A172 (cell line): ENCODE measurements at places on chromosomes 5 and 9. TPM values are rescaled to one million over a fixed set of nuclear protein-coding genes. Genes with fewer than 3 reads are reported as not detected.

DNA sequence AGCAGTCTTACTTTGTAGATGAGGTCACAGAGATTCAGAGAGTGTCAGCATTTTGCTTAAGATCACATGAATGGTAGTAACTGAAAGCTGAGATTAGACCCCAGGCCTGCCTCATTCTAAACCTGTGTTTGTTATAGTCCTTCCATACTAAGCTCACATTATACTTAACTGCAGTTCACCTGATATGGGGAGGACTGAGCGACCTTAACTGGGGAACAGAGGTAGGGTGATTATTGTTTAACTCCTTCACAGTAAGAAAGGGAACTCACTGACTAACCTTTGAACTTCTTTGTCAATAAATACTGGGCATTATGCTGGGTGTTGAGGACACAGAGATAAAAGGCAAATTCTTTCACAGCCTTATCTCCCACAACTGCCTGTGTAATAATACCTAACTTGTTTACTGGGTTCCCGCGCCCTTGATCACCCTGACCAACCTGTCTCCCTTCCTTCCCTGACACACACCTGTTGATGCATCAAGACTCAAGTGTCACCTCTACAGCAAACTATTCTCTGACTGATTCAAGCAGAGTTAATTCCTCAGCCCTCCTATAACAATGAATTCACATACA, 27.2 kb downstream of the DEPDC1B start:
- DNase-seq: no peak

GRCh38 chr5:132771503-132771998, 5.5 kb downstream of the SEPTIN8 start:
- DNase-seq: peak; percentile 48

GRCh38 chr9:136747161-136748060, 914 bp downstream of the LCN6 start:
- DNase-seq: no peak

- DNase-seq: no peak
These were observed 87.4 kb upstream of the GNA14 start for GRCh38 chr9:77735494-77735893.

- DNase-seq: peak; percentile 53
These were observed 424.0 kb upstream of the RGMB start for GRCh38 chr5:98349251-98349989.

DNA sequence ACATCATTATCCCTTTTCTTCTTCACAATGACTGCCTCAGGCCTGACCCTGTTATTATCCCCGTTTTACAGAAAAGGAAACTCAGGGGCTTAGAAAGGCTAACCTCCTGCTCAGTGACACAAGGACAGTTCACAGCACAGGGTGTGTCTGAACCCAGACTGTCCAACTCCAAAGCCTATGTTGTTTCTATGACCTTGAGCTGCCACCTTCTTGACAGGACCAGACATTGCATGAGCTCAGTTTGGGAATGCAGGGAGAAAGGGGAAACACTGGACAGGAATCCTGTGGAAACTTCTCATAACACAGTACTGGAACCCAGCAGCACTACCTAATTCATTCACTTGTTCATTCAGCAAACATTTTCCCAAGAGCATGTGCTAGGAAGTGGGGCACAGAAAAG, 472.8 kb downstream of the CDK5RAP2 start:
- DNase-seq: no peak

DNA sequence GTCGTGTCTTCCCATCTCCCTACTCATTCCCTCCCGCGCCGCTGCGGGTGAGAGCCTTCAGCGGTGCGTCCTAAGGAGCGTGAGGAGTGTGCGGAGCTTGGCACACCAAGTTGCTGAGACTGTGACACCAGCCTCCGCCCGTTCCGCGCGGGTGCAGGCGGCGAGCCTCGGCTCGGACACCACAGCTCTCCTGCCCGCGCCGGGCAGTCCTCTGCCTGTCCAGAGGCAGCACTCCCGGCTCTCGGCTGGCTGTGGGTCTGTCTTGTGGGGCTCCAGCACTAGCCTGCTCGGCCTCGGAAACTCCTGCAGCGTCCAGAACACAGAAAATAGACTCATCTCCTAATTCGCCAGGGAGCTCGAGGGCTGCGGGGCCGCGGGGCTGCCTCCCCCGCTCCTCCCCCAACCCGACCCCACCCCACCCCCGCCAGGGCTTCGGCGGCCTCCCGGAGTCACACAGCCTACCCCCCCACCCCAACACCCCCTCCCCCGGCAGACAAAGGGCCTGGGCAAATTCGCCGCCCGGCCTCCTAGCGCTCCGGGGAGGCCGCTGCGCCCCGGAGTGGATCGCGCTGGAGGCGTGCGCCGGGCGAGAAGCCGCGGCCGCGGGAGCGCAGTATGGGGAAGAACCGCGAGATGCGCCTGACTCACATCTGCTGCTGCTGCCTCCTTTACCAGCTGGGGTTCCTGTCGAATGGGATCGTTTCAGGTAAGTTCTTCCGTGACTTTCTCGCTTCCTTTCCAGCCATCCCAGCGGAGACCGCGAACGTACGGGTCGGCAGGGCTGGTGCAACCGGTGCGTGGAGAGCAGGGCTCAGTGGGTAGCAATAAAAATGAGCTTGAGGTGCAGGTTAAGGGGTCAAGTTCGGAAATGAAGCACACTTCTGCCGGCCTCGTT, at the start of gene ADAMTS19:
TSS of gene ADAMTS19 (plus strand) at position 522 of the 895 bp plus-strand sequence. CDS start at position 616, 94 bp downstream.
- DNase-seq: no peak

Gene C1QTNF3
- not detected in 2 replicates for total RNA-seq

Gene RAB3C
- not detected in 2 replicates for total RNA-seq

Gene SOWAHA
- not detected in 2 replicates for total RNA-seq

Gene CCL27
- total RNA-seq: 2.2 TPM in 1 of 2 replicates, not detected in the other

Gene NRG2
- total RNA-seq: 2.5 and 3.5 TPM in 2 replicates

Gene TAS2R1
- not detected in 2 replicates for total RNA-seq

Gene WDR31
- 0.60 and 0.74 TPM in 2 replicates for total RNA-seq
